ENCODE measurements at places on chromosomes 2 and 18.

- DNase-seq: no peak
These were observed 391.3 kb downstream of the SETBP1 start for GRCh38 chr18:45071956-45072355.

DNA sequence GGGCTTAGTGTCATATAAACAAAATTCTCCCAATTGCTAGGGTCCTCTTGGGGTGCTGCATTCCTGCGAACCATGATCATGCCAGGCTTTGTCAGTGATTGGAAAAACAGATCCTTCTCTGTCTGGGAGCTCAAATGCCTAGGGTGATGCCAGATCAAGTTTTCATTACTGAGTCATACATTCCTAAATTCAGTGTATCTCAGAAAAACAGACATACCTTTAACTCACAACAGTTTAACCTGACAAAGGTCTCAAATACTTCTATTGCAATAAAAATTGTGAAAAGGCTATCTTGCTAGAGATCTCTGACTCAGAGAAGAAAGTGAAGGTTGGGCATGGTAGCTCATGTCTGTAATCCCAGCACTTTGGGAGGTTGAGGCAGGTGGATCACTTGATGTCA, 86.9 kb downstream of the SH3YL1 start:
- no peak for DNase-seq

DNA sequence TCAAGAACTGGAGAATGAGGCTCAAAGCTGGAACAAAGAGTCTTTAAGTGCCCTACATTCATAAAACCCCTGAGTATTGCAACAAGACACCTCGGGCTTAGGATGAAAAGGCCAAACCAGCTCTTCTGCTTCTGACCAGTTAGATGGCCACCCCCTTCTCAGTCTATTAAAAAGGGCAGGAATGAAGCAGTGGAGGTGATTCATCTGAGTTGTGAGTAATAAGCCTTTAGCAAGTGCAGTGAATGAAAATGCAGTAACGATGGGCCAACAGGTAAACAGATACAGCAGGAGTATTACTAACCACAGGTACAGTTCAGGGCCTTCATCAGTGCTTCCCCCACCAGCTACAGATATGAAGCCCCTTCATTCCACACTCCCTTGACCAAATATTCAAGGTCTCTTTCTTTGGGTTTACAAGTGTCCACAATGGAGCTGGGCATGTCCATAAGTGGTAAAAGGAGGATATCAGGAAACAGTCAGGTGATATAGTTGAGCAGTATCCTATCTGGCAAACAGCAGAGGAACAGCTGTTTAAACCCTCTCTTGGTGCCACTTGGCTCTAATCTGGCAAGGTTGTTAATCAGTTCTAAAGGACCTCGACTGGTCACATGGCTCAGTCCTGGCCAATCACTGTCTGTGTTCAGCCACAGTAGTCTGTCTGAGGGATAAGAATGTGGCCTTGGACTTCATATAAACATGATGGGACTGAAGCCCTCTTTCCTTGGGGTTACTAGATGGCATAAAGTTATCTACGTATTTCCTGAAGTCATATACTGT, 17.8 kb downstream of the SERPINB13 start:
- DNase-seq: no peak

DNA sequence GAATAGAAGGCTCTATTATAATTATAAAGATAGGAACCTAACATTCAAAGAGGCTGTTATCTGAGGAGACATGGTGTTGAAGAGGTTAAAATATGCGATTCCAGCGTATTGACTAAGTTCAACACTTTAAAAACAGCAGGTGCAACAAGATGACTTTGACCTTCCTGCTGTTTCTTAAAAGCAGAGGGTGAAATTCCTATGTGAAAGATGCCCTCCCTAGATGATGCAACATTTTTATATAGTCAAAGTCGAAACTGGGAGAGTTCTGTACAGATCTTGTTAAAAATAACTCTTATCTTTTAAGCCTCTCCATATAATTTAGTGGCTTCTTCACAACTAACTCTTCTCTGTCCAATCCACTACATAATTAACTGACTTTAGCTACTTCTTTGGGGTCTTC, 4.4 kb upstream of the ACKR3 start:
- DNase-seq: no peak

- no peak for DNase-seq
These were observed 59.4 kb upstream of the XPO1 start for GRCh38 chr2:61597300-61598289.

DNA sequence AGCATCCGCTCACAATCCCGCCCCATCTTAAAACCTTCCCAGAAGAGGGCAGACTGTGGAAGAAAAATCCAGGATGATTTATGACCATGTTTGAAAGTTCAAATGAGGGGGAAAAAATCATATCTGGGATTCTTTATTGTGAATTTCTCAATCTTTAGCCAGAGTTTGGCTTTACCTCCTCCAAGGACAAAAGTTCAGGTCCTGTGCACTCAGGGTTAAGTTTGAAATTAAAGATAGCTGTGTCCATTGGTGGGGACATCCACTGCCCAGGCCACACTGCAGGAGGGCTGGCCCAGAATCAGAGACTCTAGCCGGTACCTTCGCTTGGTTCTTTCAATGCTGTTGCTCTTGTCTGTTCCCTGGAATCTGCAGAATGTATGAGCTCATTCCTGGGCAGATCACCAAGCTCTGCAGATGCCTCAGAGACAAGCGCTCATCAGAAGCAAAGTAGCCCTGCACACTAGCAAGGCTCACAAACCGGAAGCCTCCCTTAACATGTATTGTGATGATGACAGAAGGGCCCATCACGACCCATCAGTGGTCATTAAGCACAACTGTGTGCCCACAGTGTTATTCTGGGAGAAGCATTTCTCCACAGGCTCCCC, 375.3 kb upstream of the KLHL29 start:
- no peak for DNase-seq

DNA sequence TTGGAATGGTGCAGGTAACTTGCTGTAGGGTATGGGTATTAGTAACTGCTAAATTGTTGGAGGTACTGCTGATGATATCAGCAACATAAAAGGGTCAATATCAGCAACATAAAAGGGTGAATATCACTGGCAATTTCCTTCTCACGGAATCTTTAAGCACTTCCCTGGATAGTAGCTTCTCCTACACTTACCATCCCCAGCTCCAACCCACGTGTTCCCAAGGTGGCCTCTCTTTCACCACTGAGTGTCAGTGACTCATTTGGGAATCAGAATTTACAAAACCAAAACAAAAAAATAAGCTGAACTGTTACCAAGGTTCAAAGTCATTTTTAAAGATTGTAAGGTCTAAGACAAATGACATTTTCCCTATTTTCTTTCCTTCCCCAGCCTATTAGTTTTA, 70.8 kb downstream of the LRP2 start:
- no peak for DNase-seq

- DNase-seq: no peak
These were observed 31.7 kb upstream of the ASAP2 start for GRCh38 chr2:9174771-9175437.

GRCh38 chr18:52670896-52671295, 330.9 kb downstream of the DCC start:
- no peak for DNase-seq

- no peak for DNase-seq
These were observed 132.7 kb downstream of the GLI2 start for GRCh38 chr2:120868366-120868765.

DNA sequence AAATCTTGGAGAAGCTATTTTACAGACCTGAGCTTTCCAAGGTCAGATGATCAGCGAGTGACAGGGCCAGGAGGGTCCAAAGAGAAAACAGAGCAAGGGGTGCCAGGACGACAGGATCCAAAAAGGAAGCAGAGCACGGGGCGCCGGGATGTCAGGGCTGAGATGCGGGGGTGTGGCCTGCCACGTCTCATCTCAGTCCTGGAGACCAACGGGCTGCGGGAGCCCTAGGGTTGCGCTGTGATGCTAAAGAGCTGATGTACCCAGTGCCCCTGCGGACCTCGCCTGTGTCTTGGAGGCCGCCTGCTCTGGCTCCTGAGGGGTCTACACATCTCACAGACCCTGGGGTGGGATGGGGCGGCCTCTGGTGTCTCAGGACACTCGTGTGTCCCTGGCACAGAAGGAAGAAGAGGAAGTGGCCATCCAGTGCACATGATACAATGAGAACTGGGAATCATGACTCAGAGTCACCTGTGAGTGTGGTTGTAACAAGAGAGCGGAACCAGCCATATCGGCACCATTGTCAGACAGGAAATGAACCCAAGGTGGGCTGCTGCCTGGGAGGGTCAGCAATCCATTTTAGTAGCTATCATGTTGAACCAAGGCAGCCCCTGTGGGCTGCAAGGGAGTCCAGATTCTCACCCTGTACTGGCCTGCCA, 97.8 kb downstream of the MYT1L start:
- DNase-seq: no peak

DNA sequence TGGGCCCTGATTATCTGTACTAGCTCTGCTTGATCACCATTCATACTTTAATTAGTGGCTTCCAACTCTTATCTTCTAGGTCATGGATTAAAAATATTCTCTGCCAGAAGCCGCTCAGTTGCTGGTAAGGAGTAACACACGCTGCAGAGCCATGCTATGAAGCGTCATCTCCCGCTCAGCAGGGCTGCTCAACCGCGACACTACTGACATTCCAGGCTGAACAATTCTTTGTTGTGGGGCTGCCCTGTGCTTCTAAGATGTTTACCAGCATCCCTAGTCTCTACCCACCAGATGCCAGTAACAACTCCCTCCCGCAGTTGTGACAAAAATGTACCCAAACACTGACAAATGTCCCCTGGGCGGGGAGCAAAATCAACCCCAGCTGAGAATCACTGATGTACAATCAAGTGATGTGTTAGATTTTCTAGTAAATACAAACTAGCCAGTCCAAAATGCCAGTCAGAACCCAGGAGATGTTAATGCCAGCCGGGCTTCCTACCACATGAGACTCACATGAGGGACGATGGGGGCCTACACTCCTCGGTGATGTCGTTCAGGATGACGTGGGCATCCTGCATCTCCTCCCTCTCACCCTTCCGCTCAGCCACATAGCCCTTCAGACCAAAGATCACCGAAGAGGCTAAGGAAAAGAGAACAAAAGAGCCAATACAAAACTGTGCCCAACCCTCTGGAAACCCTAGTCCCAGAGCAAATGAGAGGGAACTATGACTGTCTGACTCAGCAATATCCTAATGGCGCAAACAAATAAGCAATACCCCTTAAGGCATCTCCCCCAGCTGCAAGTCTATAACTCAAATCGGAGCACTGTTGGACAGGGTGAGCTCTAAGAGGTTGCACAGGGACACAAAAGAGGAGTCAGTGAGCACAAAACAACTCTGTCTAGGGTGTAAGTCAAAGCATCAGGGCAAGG, 15.6 kb downstream of the ILKAP start:
- no peak for DNase-seq

- DNase-seq: no peak
These were observed 11.1 kb upstream of the NTSR2 start for GRCh38 chr2:11680901-11681721.

DNA sequence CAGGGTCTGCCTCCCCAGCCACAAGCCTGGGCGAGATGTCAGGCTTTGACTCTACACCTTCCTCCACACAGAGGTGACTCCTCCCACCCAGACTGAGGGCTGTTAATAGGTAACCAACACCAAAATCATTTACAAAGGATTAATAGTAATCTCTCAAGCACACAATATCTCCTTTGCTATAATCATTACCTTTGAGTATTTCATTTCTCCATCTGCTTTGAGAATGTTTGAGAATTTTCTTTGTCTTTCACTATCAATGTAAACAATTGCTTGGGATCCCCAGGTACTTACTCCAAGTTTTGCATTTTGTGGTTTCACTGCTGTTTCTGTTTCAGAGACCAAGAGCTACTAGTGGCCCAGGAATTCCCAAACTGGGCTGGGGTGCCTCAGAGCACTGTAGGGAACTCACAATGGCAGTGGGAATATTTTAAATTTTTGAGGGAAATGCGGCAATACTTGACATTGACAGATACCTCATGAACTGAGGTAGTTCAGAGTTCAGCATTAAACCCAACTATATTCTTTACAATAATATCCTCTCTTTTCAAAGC, 166.4 kb upstream of the MGAT5 start:
- DNase-seq: no peak

DNA sequence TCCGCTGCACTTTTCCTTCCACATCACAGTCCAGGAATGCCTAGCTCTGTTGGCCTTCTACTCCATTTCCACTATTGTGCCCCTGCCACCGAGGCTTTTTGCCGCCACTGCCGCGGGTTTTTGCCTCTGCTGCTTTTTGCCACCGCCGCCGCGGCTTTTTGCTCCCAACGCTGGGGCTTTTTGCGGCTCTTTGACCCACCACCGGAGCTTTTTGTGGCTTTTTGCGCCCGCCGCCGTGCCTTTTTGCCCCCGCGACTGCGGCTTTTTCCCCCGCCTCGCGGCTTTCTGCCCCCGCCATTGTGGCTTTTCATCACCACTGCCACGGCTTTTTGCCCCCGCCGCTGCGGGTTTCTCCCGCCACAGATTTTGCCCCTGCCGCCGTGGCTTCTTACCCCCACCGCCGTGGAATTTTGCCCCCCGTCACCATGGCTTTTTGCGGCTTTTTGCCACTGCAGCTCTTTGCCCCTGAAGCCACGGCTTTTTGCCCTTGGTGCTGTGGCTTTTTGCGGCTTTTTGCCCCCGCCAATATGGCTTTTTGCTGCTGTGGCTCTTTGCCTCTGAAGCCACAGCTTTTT, 2798.7 kb upstream of the TEKT4 start:
- DNase-seq: no peak

- no peak for DNase-seq
These were observed 38.2 kb downstream of the LCT start for GRCh38 chr2:135798762-135799161.

DNA sequence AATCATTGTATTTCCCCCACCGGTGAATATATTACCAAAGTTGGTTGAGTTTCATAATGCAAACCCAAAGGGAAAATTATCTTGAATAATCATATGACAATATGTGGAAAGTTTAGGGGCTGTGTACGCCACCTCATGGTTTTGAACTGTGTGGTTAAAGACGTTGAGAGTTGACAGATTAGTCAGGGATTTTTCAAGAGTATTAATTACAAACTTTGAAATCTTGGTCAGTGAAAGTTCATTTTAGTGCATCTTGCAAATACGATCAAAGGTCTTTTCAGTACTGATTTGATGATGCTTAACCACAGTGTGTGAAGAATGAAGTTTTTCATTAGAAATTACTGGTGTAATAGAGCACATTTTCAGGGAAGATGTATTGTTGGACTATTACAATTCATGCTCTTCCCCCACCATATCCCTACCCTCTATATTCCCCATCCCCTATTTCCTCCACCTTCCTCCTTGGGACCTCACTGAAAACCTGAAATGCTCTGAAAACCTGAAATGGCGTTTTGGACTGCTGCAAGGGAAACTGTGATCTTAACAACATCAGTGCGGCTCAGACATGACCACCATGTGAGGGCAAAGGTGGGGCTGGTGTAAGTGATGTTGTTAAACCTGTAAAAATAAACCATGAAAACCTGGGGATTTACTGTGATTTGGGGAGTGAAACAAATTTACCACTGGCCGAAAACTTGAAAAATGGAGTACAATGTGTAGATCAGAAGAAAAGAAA, 4.5 kb upstream of the BCL2L11 start:
- DNase-seq: no peak

GRCh38 chr18:21960189-21960588, 209.2 kb upstream of the GATA6 start:
- DNase-seq: no peak

DNA sequence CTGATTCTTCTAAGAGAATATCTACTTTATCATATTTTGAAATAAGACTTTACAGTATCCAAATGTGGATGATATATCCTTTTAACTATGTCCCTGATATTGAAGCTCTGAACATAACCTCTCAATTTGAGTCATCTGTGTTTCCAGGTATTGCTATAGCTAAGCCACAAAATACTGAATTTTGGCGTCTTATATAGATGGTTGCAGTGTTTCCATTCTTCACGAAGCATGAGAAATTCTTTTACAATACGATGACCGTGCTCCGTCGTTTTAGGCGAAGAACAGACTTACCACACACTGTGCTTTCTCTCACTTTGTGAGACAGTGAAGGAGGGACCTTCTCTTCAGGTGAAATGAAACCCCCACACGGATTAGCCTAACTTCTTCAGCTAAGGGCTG, 45.3 kb downstream of the LRRFIP1 start:
- DNase-seq: no peak

Data from stimulated activated CD8-positive, alpha-beta memory T cell treated with anti-CD3 and anti-CD28 coated beads, Interleukin-7, amount 100 ng/mL, for 4 hours (primary cell).